SIG-M5 (cell line): ENCODE measurements at places on chromosomes 2 and 18.

GRCh38 chr2:230158468-230158867 is 61.3 kb downstream of the SP110 start:
- no peak for DNase-seq

DNA sequence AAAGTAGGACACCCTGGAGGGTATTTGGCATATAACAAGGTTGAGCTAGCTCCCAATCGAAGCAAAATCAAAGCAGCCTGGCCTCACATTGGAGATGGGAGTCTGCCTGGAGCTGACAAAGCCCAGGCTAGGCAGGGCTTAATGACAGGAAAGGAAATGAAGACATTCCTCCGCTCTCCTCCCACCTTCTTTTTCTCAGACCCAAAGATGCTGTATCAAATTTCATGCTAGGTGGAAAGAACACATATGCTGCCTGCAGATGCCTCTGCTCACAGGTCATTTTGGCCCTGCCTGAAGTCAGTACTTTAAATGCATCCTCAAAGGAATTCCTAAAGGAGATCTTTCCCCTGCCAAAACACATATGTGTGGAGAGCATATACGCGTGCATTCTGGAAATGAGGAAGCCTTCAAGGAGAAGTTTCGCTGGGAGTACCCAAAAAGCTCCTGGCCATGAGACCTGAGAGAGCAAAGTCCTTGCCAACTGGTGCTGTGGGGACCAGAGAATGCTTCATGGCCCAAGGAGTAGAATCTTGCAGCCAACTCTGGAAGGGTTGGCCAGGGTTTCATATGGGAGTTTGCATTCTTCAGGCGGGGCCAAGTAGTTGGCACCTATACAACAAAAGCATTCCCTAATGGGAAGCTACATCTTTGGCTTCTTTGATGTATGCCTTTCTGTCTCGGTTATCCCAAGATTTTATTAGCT is 88.0 kb downstream of the AQP4 start:
- DNase-seq: no peak

DNA sequence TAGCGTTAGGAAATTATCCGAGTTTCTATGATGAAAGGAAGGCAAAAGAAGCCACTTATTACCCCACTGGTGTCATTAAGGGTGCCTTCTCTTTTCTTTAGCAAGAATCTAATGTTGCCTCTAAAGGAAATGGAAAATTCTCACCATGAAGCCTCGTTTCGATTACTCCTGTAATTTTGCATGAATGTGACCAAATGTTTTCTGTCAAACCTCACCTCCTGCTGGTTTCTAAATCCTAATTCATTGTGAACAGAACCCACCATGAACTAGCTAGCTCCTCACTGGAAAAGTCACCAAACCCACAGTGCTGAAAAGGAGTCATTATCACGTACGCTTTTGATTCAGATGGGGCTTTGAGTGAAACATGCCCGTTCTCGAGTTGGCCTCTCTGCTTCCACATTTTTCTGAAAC is 119.9 kb downstream of the COPS8 start:
- no peak for DNase-seq

DNA sequence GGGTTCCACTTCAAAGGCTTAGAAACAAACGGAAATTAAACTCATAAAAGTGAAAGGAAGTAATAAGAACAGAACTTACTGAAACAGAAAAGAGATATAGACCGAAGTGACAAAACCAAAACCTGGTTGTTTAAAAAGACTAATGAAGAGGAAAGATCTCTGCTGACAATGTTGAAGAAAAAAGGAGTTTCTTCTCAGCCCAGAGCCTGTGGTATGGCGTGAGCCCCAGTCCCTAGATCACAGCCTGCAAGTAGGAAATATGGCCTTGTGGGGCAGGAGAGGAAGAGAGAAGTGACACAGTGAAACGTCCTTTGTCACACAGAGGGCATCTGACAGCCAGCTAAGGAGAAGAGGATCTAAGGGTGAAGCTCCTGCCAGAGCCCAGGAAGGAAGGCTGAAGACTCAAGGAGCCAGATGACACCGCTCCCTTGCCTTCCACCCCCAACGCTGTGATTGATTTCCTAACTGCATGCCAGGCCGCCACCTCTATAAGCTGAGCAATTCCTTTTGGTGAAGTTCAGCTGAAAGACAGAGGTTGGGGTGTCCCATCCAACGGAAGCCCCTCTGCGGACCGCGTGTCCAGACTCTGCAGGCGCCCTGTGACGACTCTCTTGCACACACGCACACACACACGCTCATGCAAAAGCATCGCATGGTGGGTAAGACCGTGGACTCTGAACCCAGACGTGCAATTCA is 141.1 kb downstream of the HDAC4 start:
- DNase-seq: peak; percentile 44

- no peak for DNase-seq
These were observed 33.1 kb downstream of the HJURP start for GRCh38 chr2:233821196-233821595.

- no peak for DNase-seq
These were observed 1435.4 kb upstream of the LRRTM1 start for GRCh38 chr2:81739966-81740365.
